ENCODE measurements at places on chromosomes 1 and 21. TPM values are rescaled to one million over a fixed set of nuclear protein-coding genes. Genes with fewer than 3 reads are reported as not detected.

HSD3B2 gene
- not detected for total RNA-seq

DNA sequence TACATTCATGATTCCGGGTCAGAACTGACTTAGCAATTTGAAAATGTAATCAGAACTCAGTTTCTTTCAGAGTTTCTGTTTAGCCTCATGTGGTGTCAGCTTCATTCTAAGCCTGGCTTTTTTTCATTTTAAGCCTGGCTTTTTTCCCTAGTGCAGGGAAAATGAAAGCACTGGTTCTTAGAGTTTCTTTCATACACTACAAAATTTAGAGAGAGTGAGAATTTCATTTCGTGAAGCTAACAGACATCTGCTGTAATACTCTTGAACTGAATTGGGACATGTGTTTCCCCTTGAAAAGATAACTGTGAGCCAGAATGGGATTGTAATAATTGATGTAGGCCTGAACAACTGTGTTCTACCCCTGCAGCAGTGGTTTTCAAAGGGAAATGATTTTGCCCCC lies 95.3 kb upstream of the KIAA0040 start:
- DNase-seq: no peak

- DNase-seq: peak; percentile 10
Measured at GRCh38 chr1:211732293-211732980, 57.0 kb upstream of the NEK2 start.

DNA sequence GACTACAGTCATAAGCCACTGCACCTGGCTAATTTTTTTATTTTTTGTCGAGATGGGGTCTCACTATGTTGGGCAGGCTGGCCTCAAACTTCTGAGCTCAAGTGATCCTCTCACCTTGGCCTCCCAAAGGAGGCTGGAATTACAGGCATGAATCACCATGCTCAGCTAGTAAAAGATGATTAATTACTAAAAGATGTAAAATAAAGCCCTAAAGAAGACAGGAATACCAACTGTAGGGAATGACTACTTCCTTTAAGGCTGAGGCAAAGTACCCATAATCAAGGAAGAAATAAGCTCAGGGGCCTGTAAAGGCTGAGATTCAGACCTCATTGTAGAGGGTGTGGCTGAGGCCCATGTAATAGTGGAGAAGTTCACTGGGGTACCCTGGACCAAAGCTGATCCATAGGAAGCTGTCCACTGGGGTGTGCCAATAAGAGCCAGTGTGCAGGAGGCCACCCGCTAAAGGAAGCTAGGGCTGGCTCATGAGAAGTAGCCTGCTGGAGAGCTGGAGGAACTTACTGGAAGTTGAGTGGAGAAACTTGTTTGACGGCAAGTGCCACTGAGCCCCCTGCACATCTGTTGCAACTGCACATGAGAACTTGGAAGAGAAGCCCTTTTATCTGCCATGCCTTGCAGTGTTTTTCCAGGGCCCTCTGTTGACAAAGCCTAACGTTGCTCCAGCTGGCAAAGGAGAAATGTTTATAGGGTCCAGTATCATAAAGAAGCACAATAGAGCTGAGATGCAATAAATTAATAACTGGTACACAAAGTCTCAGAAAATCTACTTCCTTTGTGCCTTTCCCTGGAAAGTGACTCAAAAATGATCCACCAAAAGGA lies 17.8 kb upstream of the SERTAD4 start:
- no peak for DNase-seq

DNA sequence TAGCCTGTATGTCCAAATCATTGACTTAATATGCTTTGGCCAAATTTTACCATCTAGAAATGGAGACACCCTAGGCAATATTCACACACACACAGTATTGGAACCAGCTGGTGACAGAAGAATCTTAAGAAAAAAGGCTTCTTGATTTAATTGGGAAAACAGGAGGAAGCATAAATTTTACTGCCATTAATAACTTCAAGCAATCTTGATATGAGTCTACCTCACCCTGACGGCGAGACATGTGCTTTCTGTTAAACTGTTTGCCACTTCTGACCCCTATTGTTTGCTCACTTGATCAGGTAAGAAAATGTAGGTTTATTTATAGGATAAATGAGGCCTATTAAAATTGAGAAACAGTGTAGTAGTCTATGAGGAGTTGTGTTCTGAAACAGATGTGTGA lies 73.2 kb downstream of the KIFAP3 start:
- DNase-seq: peak; percentile 16

GRCh38 chr1:33428661-33429060 lies 2.2 kb downstream of the PHC2 start:
- no peak for DNase-seq

DNA sequence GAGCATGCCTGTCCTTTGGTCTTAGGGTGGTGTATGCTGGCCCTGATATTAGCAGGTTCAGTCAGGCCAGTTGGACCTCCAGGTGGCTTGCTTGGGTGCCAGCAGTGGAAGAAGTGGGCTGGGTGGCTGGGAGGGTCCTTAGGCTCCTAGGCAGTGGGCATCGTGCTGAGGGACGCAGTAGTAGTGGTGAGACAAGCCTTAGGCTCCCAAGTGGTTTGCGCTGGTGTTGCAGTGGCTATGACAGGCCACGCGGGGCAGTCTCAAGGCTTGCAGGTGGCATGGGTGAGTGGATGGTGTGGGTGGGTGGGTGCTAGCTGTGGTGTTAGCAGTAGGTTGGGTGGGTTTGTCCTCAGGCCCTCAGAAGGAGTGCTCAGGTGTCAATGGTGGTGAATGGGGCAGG lies 162.3 kb downstream of the FMN2 start:
- no peak for DNase-seq

DNA sequence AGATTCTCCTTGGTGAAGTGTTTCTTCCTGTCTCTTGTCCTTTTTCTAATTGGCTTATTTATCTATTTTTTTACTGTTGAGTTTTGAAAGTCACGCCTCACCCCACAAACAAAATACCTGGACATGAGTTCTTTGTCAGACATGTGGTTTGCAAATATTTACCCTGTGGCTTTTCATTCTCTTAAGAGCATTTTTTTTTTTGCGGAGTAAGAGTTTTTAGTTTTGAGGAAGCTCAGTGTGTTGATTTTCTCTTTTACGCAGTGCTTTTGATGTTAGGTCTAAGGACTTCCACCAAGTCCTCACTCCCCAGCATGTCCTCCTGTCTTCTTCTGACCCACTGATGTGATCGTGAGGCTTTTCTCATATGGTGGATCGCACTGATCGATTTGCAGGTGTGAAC lies 7.6 kb downstream of the DFFB start:
- DNase-seq: no peak

GRCh38 chr1:246114369-246114768 lies 392.7 kb downstream of the SMYD3 start:
- DNase-seq: no peak

LYPD8 gene
- not detected for total RNA-seq

CHODL gene
- total RNA-seq: not detected

GRCh38 chr1:66335859-66336640 lies 197.9 kb upstream of the SGIP1 start:
- DNase-seq: peak; percentile 61

KIF14 gene
- 5.4 TPM for total RNA-seq

ST6GALNAC3 gene
- total RNA-seq: not detected

PTAFR gene
- not detected for total RNA-seq

GRCh38 chr1:200819726-200820125 lies 53.1 kb upstream of the GPR25 start:
- no peak for DNase-seq

DNA sequence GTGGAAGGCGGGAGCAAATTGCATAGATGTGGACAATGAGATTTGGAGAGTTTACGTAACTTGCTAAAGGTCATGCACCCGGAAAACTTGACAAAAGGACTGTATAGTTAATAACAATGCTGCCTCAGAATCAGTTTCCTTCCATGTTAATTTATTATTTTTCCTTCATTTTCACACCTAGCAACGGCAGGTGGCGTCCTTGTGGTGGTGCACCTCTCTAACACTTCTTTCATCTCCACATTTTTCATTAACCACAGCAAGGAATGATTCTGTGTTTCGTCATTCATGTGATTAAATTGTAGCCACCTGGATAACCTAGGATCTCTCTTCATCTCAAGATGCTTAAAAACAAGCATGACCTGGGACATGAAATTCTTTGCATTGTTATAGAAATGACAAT lies 2133.0 kb downstream of the NCAM2 start:
- DNase-seq: no peak

GRCh38 chr1:236534151-236534651 lies 10.4 kb downstream of the LGALS8 start:
- peak; percentile 90 for DNase-seq

PLA2G2F gene
- total RNA-seq: not detected

GRCh38 chr1:87513255-87513654 lies 184.6 kb downstream of the LMO4 start:
- DNase-seq: no peak

- DNase-seq: no peak
Measured at GRCh38 chr1:832136-832535, 91.6 kb upstream of the SAMD11 start.

GPR157 gene
- total RNA-seq: 1.7 TPM

DNA sequence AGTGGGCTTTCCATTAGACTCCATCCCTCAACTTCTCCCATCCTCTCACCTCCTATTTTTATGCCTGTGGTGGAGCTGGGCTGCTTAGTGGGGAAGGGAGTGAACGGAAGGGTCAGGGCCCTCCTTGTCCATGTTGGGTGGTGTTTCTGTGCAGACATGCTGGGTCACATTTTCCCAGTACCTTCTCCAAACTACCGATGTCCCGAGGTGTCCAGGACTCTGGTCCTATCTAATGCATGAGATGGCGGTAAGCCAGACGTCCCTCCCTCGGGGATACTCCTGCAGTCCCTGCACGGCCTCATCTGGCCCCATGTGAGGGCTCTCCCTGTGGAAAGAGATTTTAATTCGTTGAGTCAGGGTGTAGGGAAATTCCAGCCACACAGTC lies 61.0 kb downstream of the OBSCN start:
- no peak for DNase-seq

DNA sequence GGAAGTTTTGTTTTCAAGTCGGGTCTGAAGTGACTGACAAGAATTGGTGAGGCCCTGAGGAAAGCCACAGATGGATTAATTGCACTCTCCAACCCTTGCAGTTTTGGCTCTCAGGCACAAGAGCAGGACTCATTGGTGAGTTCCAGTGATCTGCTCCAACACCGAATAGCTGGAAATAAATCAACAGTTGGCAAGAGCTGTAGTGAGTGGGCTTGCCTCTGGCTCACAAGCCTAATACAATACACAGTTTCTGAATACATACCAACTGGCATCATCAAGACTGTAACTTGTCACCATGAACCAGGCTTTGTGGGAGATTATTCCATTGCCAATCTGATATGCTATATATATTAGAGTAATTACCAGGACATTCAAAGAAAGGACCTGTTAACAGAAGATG lies 131.6 kb downstream of the GRIK1 start:
- no peak for DNase-seq

GRCh38 chr1:71656902-71657301 lies 576.1 kb upstream of the ZRANB2 start:
- DNase-seq: peak; percentile 53

GRCh38 chr1:65918564-65918963 lies 125.9 kb downstream of the PDE4B start:
- DNase-seq: no peak

DNA sequence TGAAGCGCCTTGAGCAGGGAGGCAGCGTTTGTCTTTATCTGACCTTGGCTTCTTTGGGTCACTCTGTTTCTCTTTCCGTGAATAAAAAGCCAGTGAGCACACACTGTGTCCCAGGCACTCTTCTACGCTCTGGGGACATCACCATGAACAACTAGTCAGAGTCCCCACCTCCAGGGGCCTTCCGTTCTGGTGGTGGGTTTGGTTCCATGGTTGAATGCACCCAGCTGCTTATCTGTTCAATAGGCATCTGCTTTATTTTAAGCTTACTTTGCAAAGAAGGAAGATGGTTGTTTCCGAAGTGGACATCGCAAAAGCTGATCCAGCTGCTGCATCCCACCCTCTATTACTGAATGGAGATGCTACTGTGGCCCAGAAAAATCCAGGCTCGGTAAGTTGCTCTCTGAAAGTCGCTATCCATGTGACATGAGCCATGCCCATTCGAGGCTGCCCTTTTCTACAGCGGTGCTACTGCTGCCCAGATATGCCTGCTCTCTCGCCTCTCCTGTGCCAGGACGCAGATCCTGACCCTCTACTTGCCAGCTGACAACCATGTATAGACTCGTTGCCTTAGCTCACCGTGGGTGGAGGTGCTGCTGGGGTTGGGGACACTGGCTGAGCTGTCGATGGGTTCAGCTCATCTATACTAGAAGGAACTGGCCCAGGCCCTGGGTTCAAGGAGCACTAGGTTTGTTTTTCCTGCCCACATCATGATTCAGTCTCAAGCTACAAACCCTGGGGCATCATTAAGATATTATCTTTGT lies 5.9 kb downstream of the MX1 start:
- no peak for DNase-seq

DNA sequence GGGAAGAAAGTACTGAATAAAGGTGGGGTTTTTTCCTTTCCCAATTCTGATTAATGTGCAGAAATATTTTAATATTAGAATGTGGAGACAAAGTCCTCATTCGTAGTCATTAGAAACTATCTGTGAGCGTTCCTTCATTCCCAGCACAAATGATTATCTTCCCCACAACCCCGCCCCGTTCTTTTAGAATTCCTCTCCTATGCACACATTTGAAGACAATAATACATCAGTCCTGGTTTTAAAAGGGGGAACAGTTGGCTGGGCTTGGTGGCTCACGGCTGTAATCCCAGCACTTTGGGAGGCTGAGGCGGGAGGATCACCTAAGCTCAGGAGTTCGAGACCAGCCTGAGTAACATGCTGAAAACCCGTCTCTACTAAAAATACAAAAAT lies 876 bp downstream of the ALDH9A1 start:
- peak; percentile 57 for DNase-seq

HAO2 gene
- not detected for total RNA-seq

IRF6 gene
- total RNA-seq: 1.6 TPM

SMPDL3B gene
- total RNA-seq: not detected

DNA sequence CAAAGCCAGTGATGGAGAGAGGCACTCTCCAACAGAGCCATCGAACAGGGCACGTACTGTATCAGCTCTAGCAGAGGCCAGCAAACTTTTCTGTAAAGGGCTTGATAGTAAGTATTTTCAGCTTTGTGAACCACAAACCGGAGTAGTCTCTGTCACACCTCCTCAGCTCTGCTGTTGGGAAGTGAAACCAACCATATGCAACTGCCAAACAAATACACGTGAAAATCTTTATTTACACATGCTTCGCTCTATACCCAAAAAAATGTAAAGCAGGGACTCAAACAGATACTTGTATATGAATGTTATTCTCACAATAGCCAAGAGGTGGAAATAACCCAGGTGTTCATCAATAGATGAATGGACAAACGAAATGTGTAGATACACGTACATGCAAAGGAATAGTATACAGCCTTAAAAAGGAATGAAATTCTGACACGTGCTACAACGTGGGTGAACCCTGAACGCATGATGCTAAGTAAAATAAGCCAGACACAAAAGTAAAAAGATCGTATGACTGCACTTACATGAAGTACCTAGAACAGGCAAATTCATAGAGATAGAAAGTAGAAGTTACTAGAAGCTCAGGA lies 39.0 kb downstream of the SETD4 start:
- no peak for DNase-seq

CD1D gene
- not detected for total RNA-seq

SNRPE gene
- 47.3 TPM for total RNA-seq

DNA sequence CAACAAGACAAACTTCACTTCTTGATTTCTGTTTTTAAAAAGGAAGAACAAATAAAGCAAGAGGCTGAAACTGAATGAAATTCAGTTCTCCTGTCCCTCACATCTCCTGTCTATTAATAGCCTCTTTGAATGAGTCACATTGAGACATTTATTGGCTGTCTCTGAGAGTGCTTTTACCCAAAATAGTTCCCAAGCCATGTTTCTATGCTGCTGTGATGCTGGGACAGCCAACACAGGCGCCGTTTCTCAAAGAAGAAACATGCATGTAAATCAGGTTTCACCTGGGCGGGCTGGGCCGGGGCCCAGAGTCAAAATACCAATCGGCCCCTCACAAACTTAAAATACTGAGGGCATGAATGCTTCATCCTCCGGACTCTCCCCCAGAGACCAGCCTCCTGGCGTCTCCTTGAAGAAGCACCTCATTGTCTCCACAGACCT lies 105.2 kb downstream of the EDEM3 start:
- peak; percentile 76 for DNase-seq
